ENCODE measurements at places on chromosomes 16 and 17.

DNA sequence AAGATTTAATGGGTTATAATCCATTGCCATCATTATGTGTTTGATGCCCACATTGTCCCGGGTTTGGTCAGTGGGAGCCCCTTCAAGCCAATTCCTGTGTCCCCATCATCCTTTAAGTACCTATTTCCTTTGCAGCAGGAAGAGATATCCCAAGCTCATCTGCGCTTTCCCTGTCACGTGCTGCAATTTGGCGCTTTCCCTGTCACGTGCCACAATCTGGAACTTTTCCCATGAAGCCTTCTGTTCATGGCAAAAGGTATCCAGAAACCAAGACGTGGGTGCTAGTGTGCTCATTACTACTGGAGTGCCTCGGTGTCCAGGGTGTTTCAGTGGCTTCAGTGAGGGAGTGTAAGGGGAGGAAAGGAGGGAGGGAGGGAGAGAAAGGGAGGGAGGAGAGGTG, 168.5 kb downstream of the NPIPB11 start:
- DNase-seq: no peak

GRCh38 chr17:72735592-72735991, 356.9 kb downstream of the SLC39A11 start:
- DNase-seq: no peak

GRCh38 chr16:54522584-54522983, 236.0 kb upstream of the IRX3 start:
- no peak for DNase-seq

DNA sequence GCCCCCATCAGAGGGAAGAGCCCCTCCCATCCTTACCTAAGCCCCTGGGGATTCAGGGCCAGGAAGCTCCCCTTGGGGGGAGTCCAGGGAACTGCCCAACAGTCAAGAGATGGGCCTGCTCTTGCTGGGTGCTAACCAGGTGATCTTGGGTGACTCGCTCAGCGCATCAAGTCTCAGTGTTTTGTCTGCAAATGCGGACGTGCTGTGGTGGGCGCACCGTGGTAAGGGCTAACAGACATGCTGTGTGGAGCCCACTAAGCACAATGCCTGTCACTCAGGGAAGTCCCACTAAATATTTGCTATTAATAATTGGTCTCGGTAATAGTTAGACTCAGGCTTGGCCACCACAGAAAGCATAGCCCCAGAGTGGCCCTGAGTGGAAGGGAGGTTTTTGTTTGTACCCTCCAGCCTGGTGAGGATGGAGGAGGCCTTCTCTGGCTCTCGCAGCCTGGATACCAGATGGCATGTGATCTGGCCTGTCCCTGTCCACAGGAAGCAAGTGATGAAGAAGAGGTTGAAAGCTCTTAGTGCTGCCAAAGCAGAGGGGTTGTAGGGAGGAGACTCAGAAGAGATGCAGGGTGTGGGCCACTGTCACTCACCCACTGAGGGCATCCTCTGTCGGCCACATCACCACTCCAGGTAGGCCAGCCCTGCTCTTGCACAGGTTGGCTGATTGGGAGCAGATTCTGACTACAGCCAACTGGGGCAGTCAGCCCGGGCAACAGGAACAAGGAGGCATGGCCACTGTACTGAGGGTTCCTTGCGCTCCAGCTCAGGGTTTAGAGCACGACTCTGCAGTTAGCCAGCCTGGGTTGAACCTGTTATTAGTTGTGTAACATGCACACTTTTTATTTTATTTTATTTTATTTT, 69.8 kb upstream of the KSR1 start:
- DNase-seq: no peak

DNA sequence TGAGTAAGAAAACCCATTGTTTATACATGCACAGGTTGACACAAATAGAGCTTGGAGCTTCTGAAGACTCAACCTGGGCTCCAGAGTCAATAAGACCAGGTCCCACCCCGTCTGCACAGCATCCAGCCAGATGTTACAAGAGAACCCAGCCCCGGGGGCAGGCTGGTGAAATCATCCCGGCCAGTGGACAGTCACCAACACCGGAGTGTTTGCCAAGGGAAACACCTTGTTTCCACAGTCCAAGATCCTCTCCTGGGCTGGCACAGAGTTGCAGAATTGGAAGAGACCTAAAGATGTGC, 90.3 kb downstream of the RAB11FIP4 start:
- DNase-seq: no peak

DNA sequence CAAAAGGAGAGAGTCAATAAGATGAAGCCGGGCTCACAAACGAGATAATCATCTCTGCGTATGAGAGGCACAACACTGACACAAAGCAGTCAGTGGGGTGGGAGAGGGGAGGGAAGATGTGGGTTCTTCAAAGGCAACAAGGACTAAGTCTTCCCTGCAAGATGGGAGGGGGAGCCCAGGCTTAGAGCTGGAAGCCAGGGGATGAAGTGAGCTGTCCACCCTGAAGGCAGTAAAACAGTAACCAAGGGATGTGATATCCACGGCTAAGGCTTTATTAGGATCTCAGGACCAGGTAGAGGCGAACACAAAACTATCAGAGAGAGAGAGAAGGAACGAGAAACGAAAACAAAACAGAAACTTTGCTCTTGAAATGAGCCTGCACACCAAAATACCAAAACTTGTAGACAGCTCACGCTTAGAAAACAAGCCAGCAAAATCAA, 115.9 kb downstream of the DYNLRB2 start:
- no peak for DNase-seq

GRCh38 chr16:80938004-80938878, 68.4 kb downstream of the CMC2 start:
- DNase-seq: no peak

DNA sequence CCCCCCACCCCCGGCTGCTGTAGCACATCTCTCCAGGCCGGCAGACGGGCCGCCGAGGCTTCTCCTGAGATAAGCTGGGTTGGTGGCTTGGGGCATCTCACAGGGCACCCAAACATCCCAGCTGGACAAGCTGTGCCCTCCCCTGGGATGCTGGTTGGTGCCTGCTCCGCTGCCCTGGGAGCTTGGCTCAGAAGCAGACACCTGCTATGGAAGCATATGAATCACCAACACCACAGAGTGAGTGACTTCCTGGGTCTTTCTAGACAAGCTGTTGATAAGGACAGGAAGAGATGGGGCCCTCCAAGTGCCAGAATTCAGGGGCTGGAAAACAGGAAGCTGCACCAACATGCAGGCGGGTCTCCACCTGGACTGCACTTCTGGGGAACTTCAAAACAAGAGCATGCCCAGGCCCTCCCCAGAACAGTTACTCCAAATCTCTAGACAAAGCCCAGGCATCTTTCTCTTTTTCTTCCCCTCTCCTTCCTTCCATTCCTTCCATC, 13.7 kb downstream of the C16orf95 start:
- DNase-seq: no peak

DNA sequence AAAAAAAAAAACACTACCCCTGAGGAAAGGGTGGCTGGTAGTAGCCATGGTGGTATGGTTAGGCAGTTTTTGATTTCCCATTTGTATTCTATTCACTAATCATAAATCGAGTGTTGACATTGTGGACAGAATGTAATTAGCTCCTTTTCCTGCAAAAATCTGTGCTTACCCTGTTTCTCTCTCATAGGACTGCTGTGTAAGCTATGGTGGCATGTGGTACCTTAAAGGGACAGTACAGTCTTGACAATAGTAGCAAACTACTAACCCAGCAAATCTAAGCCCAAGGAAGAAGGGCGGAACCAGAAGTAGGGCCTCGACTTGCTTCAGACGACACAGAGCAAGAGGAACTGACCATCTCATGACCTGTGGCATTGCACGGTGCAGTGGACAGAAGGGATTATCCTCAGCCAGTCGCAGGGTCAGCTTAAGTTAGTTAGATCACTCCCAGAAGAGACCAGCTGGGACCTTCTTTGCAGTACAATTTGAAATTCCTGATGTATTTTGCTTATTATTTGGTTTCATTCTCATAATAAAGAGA, 36.3 kb downstream of the POLR3E start:
- no peak for DNase-seq

GRCh38 chr16:2595393-2596205, 57.8 kb downstream of the PDPK1 start:
- no peak for DNase-seq

- no peak for DNase-seq
Measured at GRCh38 chr16:9610727-9611126, 519.3 kb downstream of the HAPSTR1 start.

- no peak for DNase-seq
Measured at GRCh38 chr16:50303605-50304466, 37.5 kb downstream of the ADCY7 start.
